ENCODE measurements at places on chromosomes 16 and 17.

GRCh38 chr16:8941718-8942344, 21.9 kb downstream of the USP7 start:
- no peak for DNase-seq

DNA sequence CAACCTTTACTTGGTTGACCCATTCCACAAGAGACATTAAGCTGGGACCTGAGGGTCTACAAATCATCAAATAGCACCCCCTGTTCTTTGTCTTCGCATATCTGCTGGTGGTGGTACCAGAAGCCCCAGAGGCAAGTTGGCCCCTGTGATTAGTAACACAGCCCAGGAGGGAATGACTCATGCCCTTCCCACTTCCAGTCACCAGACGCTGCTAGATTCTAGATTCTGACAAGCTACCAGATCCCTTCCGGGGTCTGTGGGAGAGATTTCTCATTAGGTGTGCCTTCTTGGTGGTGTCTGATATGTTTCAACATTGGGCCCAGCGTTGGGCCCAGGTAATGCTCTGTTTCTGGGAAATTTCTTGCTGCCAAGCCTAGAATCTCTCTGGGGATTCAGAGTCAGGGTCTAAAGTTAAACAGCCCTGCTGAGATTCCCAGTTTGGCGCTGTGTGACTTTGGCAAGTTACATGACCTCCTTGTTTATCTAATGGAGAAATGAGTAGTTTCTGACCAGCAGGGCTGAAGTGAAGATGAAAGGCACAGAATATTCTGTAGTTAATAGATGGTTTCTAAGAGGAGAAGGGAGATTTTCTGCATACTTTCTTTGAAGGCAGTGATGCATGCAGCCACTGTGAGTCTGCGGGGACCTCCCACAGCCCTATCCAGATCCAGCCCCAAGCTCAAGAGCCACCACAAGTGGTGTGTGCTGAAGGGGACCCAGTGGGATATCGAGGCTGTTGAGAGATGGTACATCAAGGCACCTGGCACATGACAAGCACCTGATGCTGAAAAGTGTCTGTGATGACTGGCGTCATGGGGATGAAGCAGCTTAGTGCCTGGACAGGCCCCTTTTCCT, 3.9 kb downstream of the TRPV2 start:
- peak; percentile 46 for DNase-seq

GRCh38 chr17:36048066-36048465, 16.0 kb upstream of the CCL18 start:
- DNase-seq, result no peak

GRCh38 chr17:61251939-61252865, 147.4 kb upstream of the TBX2 start:
- DNase-seq, result peak; percentile 99

GRCh38 chr16:80875616-80876015, 71.2 kb upstream of the CDYL2 start:
- no peak for DNase-seq

GRCh38 chr16:66553223-66553622, 847 bp downstream of the CKLF start:
- no peak for DNase-seq

Measured in AG09309 (cell line).